ENCODE measurements at places on chromosomes 11 and 22.

DNA sequence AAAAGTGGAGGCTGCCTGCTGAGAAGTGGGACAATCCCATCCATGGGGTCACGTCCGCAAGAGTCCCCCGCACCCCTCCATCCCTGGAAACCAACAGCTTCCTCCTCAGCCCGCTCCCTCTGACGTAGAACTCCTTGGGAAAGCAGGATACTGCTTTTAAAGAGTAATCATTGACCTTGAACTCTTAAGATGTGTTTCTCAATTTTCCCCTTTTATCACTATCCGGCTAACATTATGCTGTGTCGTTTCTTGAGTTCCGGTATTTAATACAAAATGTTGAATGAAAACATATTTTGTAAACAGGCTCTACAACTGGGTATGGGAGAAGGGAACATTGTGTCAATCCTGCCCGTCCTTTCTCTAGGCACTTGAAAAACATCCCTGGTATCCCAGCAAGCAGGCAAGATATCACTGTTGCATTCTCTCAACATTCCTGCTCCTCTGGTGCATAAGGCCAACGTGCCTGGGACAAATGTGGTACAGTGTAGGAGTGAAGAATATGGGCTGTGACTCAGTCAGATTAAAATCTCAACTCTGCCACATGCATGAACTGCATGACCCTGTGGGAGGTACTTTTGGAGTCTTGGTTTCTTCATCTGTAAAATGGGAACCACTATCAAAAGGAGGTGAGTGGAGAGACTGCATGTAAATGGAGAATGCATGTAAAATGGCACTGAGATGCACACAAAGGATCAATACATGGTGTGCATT is 52.8 kb downstream of the WT1 start:
- no peak for DNase-seq

DNA sequence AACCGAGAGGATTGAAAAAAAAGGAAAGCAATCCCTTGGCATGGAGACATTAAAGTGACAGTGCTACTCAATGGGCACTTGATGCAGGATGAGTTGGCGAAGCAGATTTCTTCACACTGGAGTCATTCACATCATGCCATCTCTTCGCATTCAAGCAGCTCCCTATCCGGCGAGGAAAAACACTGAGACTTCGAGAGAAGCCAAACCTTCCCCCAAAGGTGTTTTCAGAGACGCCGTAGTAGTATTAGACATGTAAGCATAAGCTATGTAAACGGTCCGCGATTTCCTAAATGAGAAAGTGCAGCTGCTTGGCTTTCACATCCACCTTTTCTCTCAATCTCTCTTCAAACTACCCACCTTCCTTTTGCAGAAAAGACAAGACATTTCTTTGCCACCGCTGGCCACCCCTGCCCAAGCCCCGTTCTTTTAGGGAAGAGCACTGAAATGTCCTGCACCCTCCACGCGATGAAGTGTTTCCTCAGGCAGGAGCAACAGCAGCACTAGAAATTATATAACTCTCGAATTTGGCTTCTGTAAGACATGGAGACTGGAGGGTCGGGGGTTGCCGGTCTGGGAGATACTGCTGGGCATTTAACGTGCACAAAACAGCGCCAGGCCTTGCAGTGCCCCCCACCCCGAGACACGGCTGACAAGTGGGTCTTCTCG is at the start of gene DLG2:
Gene DLG2 (minus strand): TSS at position 13 of the 666 bp plus-strand sequence.
- DNase-seq = peak; percentile 57

DNA sequence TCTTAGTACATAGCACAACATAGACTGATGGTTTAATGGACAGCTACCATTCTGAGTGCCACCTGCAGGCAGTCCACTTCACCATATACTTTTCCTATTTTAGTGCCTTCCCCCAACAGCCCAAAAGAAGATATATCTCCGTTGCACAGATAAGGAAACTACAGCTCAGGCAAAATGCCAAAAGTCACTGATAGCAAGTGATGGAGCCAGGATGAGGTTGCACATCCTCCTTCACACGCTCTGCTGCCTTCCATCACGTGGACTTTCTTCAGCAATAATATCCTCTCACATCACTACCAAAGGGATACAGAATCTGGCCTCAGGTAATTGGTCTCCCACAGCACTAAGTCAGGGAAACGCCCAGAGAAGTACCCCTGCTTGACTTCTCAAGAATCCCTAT is 7.5 kb downstream of the TCF20 start:
- no peak for DNase-seq

- peak; percentile 15 for DNase-seq
Observed at GRCh38 chr11:121367001-121367843, 74.7 kb downstream of the SC5D start.

GRCh38 chr11:20373147-20373546 is 9.6 kb downstream of the HTATIP2 start:
- no peak for DNase-seq

DNA sequence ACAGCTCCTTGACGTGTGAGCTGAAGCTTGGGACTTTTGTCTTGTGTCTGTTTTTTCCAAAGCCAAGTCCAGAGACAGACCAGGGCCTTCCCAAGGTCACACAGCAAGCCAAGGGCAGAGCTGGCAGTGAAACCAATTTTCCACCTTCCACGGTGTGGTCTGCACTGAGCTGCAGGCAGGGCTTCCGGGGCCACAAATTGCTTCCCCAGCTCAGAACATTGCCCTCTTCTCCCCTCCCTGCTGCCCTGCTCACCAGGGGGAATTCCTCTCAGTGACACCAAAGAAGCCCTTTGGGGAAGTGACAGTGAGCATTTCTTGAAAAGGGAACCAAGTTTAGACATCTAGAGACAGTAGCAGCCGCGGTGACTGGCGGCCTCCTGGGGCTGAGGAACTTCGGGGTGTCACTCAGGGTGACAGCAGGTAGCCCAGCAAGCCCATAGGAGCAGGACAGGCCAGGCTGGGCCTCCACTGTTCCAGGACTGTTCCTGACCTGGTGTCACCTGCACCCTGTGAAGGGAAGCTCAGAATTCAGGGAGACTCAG is 9.2 kb downstream of the FXYD2 start:
- no peak for DNase-seq

DNA sequence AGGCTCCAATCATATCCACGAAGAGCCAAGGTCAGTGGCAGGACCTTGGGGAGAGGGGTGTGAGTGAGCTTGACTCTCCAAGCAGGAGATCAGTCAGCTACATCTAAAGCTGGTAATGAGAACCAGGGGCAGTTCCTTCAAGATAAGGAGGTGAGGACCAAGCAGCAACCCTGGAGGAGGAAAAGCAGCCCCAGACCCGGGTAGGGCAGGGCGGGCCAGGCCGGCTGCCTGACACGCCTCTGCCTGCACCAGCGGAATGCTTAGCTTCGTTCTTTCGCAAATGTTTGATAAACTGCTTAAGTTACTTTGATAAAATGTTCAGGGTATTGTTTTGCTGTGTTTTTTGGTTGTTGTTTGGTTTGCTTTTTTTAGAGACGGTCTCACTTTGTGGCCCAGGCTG is 18.7 kb upstream of the FADD start:
- DNase-seq = no peak

GRCh38 chr11:102453921-102454320 is 1.4 kb upstream of the TMEM123 start:
- DNase-seq = no peak

DNA sequence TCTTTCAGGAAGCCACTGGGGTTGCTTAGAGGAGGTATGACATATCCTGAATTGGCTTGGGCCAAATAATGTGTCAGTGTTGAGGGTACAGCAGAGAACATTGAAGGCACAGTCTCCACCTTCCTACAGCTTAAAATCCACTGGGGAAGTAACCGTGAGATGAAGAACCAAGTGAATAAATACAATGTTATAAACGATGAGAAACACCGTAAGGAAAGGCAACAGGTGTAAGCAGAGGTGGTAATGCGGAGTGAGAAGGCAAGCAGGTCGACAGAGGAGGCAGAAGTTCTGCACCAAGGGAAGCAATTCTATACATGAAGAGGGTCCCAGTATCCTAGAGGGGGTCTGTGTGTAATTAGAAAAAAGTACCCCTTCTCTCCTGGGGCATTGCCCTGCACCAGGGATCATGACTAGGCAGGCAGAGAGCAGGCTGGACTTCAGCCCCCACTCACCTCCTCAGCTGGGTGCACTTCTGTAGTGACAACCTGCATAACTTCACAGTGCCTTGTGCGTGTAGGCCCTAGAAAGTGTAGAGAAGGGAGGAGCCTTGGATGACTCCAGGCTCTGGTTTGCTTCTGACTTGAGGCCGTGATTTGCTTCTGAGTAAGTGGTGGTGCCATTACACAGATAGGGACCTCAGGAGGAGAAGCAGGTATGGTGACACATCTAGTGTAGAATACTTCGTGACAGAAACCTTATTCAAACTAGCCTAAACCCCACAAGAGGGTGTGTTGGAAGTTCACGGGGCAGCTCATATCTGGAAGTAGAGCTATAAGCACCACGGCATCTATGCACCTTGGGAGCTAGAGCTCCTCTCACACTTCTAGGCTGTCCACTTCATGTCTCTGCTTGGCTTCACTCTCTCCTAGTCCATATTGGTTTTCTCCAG is 4.9 kb downstream of the MYOD1 start:
- no peak for DNase-seq

DNA sequence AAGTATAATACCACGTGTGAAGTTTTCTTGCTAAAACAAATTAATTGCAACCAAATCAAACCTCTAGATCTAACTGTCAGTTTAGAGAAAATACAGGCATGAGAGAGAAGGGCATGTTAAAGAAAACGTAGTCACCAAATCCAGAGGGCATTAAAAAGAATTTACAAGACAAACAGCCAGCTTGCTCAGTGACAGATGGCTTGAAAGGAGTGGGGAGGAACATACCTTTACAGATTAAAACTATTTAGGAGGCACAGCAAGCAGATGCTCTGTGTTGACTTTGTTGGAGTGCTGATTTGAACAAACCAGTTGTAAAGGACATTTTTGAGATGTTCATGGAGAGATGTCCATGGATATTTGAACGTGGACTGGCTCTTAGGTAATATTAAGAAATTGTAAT is 96.9 kb downstream of the ATXN10 start:
- DNase-seq = no peak

DNA sequence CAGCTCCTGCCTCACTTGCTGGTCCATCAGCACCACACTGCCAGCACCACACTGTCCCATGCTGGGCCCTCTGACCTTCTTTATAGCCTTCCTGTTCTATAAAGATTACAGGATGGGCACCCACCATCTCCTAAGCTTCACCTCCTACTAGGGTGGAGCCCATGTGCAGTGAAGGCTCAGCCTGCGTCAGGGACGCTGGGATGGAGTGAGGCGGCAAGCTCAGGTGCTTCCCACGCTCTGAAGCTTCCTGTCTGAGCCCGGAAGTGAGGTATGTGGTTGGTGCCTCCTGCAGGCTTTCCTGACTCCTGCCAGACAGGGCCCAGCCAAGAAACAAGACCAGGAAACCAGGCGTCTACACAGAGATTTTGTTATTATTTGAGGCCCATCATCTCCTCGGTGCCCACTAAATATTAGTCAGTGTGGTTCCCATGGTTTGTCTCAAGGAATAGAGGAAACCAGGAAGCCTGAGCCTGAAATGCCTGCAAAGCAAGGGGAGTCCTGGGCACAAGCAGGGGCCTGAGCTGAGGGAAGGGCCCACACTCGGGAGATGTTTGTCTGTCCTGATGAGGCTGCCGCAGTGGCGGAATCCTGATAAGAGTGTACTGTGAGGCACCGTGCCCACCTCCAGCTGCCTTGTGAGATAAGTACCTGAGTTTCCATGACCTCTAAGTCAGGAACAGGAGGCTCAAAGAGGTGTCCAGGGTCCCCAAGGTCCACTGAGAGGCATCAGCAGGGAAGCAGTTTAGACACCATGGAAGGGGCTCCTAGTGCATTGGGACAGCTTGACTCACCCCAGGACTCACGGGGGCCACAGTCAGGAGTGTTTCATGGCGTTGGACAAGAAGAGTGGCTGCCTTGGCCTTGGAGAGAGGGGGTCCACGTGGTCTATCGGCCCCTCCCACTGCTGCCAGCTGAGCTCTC is 22.0 kb downstream of the RSPH14 start:
- DNase-seq = no peak

GRCh38 chr11:69337211-69337721 is 43.3 kb downstream of the MYEOV start:
- no peak for DNase-seq

- DNase-seq = peak; percentile 78
Observed at GRCh38 chr22:46002757-46003270, 25.9 kb upstream of the WNT7B start.

- DNase-seq = peak; percentile 92
Observed at GRCh38 chr11:94926698-94927237, 46.6 kb downstream of the CWC15 start.

- DNase-seq = peak; percentile 87
Observed at GRCh38 chr11:46277313-46277621, 195 bp upstream of the CREB3L1 start.

- DNase-seq = no peak
Observed at GRCh38 chr22:47624252-47625012, 862.0 kb downstream of the TBC1D22A start.

- peak; percentile 99 for DNase-seq
Observed at GRCh38 chr11:57499413-57499982, 16.0 kb downstream of the SLC43A1 start.

GRCh38 chr22:30230787-30231461 is 15.6 kb downstream of the LIF start:
- DNase-seq = no peak

GRCh38 chr11:73996161-73996747 is 12.6 kb downstream of the UCP3 start:
- DNase-seq = no peak

DNA sequence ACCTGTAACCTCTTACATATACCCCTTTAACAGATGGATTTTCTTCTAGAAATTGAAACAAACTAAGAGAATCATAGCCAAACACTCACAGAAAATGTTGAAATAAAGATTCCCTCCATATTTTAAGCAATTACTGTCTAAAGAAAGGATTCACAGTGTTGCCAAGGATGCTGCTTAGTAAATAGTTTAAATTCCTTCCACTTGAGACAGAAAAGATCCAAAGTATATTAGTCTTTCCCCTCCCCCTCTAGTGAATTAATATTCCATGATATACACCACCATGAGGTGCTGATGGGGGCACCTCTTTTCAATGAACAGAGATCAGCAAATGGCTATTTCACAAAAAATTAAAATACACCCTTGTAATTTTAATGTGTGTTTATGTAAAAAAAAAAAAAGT is 186.8 kb downstream of the SOX6 start:
- DNase-seq = no peak

DNA sequence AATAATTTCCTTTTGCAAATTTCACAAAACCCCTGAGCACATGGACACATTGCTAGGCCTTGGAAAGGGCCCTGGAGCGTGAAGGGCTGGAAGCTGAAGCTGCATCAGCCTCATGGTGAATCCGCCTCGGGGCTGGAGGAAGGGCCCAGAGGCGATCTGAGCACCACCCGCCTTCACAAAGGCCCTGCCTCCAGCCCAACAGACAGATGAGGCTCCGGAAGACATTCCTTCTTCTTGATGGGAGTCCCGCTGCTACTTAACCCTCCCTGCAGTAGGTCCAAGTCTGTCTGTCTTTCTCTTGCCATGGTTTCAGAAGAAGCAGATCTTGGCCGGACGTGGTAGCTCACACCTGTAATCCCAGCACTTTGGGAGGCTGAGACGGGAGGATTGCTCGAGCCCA is 16.5 kb downstream of the ARRB1 start:
- DNase-seq = no peak

- DNase-seq = no peak
Observed at GRCh38 chr11:25566298-25567200, 765.4 kb upstream of the ANO3 start.

Measured in GM03348 (cell line).